ENCODE measurements at places on chromosomes 16 and 17.

- no peak for DNase-seq
Measured at GRCh38 chr17:29042679-29043538, at the start of gene PIPOX. Gene PIPOX (plus strand): TSS chr17:29043141. CDS start chr17:29043226, 85 bp downstream.

DNA sequence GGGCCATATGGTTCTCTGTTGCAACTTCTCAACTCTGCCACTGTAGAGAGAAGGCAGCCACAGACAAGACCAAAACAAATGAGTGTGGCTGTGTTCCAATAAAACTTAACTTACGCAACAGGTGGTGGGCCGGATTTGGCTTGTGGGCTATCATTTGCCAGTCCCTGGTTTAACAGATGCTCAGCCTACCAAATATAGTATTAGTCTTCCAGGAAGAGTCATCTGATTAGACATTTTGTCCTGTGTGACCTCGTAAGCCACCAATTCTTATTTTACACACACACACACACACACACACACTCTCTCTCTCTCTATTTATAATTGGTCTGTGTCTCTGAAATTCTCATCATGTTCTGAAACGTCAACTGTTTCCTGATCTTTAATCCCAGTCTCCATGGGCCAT lies 245.9 kb downstream of the XYLT1 start:
- DNase-seq: peak; percentile 71

GRCh38 chr16:27332105-27332504 lies 18.3 kb downstream of the IL4R start:
- DNase-seq: no peak

DNA sequence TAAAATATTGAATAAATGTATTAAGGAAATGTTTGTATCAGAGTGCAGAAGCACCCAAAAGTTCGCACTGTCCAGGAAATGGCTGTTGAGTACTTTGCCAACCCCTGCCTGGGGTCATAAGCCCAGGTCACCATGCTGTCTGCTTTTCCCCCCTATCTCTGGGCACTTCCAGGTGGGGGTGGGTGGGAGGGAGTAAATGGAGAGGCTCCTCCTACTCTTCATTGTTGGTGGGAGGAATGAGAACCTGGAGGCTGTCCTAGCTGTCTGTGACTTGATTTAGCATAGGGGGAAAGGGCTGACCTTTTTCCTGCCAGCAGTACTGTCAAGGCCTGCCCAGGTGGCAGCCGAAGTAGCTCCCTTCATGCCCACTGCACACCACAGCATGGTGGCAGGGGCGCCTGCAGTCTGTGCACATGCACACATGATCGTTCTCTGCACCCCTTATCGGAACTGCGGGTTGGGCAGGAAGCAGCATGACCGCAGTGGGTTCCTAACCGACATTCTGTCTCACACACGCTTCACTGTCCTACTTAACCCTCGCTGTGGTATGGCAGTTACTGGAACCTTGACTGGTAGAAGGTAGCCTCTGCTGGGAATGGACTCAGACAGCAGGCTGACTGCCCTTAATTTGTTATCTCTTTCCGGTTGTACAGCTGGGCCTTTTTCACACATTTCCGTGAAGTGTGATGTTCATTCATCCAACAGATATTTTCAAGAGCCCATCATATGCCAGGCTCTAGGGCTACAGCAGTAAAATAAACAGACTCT lies 41.5 kb downstream of the LDHD start:
- no peak for DNase-seq

DNA sequence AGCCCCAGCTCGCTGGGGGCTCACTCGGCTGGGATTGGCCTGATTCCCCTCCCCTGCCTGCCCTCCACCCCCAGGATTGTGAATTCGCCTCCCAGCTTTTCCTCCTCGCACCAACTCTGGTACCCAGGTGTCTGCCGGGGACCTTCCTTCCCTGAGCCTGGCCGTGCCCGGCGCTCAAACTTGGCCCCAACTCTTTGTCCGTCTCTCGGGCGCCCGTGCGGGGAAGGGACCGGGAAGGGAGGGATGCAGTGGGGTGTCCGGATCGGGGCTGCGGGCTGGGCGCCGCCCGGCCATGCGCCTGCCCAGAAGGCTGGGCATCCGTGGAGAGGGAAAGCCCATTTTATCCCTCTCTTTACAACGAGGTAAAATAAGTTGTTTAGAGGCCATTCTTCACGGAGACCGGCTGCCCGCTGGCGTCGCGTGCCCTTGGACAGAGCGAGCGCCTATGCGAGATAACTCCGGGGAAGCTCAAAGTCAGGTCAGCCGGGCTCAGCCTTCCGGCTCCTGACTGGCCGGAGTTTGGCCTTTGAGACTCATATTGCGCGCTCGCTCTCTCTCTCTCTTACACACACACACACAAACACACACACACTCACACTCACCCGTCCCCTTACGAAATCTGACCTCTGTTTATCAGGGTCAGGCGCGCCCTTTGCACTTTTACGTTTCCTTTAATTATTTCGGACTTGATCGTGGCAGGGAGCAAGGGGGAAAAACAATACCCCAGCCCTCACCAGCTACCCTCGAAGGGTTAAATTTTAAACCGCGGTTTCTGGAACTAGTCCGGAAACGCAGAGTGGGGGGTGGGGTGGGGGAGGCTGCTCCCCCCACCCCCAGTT lies 774 bp upstream of the MAF start:
- DNase-seq: peak; percentile 91

DNA sequence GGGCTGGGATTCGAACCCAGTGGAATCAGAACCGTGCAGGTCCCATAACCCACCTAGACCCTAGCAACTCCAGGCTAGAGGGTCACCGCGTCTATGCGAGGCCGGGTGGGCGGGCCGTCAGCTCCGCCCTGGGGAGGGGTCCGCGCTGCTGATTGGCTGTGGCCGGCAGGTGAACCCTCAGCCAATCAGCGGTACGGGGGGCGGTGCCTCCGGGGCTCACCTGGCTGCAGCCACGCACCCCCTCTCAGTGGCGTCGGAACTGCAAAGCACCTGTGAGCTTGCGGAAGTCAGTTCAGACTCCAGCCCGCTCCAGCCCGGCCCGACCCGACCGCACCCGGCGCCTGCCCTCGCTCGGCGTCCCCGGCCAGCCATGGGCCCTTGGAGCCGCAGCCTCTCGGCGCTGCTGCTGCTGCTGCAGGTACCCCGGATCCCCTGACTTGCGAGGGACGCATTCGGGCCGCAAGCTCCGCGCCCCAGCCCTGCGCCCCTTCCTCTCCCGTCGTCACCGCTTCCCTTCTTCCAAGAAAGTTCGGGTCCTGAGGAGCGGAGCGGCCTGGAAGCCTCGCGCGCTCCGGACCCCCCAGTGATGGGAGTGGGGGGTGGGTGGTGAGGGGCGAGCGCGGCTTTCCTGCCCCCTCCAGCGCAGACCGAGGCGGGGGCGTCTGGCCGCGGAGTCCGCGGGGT lies at the start of gene CDH1:
Gene CDH1 (plus strand): TSS at position 247 of the 684 bp plus-strand sequence. CDS start 124 bp downstream, at position 371.
- no peak for DNase-seq

- no peak for DNase-seq
Measured at GRCh38 chr16:12406926-12407690, 396.6 kb downstream of the CPPED1 start.

DNA sequence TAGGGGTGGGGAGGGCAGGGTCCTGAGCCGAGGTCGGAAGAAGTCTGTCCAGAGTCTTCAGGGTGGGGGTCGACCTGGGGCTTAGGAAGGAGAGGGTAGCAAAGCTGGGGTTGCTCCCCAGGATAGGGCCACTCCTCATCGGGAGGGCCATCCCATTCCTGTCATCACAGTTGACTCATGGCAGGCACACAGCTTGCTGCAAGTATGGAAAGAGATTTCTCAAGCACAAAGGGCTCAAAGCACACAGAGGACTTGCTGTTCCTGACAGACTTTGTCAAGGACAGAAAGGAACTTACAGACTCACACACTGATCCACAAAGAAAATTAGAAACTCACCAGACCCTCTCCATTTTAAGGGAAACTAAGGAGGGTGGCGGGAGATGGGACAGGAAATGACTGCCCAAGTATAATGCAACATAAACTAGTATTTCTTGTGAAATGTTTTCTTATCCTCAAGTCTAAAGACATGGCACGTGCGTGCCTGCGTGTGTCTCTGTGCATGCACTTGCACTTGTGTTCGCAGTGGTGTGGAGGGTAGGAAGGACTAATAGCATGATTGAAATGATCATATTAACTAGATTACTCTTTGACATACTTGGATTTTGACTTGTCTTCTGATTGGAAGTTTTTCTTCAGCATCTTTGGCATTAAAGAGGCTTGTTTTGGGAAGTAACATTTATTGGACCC lies 2.4 kb downstream of the AOC2 start:
- DNase-seq: no peak

DNA sequence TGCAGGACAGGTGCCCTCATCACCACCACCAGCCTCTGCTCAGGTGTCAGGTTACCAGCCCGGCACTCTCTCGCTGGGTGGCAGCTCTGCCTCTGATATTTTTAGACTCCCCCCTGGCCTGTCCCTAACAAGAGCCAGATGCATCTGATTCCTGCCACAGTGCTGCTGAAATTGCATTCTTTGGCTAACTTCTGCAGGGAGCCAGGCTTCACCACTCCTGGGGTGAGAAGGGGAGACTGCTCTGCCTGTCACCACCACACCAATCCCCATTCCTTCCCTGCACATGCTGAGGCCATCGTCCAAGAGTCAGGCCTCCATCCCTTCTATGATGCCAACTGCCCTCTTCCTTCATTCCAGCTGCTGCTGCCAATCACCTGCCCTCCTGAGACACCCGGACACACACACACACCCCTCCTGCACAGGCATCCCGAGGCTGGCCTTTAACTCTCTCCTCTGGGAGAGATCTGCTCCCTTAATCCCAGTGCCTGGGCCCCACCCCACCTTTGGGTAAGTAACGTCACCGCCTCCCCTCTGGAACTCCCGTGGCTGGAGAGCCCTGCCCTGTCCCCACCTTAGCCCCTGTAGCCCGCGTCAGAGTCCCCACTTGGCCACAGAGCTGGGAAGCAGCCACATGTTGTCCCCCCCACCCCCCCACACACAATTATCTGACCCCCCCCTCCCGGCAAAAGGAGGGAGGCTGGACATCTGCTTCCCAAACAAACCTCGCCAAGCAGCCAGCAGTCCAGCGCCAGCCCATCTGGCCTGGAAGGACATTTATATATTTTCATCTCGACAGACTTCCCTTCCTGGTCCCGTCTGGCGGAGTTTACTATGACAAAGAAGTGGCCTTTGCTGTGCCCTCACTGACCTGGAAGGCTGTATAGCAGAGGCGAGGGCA lies 2.8 kb downstream of the EMP2 start:
- peak; percentile 86 for DNase-seq

GRCh38 chr17:36818134-36818825 lies 119.0 kb upstream of the LHX1 start:
- no peak for DNase-seq

DNA sequence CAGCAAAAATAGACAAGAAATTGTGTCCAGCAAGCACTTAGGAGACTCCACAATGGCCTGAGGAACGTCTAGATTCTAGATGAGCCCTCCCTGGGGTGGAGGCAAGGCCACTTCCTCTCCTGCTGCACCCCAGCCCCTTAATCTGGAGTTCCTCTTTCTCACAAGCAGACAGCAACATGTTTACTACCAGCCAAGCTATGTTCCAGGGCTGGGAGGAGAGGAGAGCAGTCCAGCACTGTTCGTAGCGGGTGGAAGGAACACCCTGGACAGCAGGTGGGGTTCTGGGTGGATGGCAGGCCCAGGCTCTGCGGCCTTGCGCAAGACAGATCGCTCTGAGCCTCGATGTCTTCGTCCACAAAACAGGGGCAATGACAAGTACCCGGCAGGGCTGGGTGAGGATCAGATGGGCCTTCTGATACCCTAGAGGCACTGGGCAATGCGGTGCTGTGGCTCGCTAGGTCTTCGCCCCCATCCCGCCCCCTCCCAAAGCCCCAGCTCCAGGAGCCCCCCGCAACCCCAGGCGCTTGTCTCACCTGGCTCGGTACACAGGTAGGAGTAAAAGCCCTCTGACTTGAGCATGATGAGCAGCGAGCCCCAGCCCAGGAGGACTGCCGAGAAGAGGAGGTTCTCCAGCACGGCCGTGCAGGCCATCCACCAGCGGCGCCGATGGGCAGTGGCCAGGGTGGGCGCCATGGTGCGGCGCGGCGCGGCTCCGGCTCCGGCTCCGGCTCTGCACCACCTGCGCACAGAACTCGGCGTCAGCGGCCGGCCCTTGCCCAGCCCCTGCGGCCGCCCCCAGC lies 1.3 kb downstream of the SLC43A2 start:
- DNase-seq: peak; percentile 56

GRCh38 chr16:24834459-24835335 lies 11.1 kb upstream of the SLC5A11 start:
- DNase-seq: no peak

DNA sequence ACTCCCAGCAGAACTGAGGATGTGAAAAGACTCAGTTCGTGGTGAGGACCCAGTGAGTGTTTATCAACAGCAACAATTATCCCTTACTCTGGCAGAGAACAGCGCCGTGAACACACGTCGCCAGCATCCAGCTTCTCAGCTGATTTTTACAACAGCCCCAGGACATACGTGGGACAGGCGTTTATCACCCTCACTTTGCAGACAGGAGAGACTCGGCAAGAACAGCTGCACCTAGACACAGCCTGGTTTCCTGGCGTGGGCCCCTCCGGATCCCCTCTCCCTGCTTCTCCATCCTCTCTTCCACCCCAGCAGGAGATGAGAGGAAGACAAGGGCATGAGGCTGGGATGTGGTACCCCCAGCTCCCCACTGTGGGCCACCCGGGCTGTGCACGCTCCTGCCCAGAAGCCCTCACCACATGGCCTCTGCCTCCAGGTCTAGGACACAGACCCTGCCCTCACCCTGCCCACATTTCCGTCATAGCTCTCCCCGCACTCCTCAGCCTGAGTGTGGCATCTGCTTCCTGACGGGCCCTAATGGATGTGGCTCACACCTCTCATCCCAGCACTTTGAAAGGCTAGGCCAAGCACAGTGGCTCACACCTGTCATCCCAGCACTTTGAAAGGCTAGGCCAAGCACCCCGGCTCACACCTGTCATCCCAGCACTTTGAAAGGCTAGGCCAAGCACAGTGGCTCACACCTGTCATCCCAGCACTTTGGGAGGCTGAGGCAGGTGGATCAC lies 17.5 kb downstream of the ABR start:
- DNase-seq: no peak

- peak; percentile 48 for DNase-seq
Measured at GRCh38 chr17:82734987-82735866, at the start of gene FN3K. Gene FN3K (plus strand): TSS chr17:82735615. CDS start chr17:82735637, 22 bp downstream.

GRCh38 chr17:70320673-70321345 lies 151.5 kb downstream of the KCNJ2 start:
- no peak for DNase-seq

DNA sequence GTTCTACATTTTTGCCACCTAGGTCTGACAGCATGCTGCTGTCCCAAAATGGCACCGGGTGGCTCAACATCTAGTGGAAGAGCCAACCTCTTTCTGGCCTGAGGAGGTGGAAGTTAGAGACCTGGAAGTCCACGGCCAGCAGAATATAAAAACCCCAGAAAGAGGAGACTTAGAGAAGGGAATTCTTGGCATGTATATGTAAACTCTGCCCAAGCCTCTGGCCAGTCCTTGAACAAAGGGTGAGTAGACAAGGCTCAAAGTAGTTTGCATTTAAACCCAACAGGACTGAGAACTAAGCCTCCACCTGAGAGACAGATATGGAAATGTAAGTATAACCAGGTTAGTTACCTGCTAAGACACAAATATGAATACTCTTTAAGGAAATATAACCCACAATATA lies 210.3 kb downstream of the GRIN2A start:
- no peak for DNase-seq

DNA sequence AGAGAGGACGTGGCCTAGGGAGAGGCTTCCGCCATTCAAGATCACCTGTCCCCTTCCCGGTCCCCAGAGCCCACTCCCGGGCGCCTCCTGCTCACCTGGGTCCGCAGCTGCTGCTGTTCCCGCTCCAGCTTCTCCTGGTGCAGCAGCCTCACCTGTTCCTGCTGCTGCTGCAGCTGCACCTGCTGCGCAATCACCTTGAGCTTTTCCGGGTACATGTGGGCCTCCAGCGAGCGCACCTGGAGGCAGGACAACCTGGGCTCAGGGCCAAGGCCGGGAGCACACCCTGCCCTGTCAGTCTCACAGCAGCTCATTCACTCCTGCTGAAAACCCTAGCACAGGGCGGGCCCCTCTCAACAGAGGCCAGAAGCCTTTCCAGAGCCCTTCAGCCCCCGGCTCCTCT lies 12.5 kb downstream of the TFAP4 start:
- DNase-seq: no peak
